ENCODE measurements at places on chromosomes 12 and 14. TPM values are rescaled to one million over a fixed set of nuclear protein-coding genes. Genes with fewer than 3 reads are reported as not detected.

BMP4 gene
- total RNA-seq, result 31.4 TPM

GRCh38 chr14:49769171-49769570, 1.2 kb downstream of the KLHDC2 start:
- DNase-seq, result no peak

DNA sequence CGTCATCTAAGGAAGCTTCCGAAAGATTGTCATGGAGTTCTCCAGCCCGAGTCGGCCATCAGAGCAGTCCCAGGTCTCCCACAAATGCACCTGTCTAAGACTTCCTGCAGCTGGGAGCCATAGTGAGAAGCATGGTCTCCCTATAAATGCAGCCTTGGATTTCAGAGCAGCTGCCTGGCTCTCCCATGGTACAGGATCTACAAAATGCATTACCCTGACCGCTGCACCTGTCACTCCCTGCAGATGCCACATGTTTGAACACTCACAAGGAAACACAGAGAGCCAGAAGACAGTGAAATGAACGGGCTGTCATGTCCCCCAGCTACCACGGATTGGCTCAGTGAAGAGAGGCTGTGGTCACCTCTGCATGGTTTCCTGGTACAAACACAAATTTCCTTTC, 702.7 kb downstream of the MED13L start:
- no peak for DNase-seq

DNA sequence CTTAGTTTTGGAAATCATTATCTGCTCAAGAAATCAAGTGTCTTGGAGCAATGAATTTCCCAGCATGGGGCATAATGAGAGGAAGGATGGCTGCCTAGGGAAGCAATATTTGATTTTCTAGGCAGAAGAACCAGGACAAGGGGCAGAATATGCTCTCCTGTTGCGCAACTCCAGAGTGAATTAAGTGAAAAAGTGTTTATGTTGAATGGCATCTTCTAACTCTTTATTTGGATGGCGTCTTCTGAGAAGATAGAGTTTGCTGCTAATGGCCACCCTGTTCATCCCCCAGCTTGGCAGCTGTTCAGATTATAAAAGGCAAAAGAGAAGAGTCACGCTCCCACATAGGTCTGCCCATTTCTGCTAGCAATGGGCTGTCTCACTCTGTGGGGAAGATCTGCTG, 1278.1 kb downstream of the AACS start:
- no peak for DNase-seq

SELPLG gene
- total RNA-seq, result 14.2 TPM
